Stimulated activated effector memory CD8-positive, alpha-beta T cell treated with anti-CD3 and anti-CD28 coated beads, Interleukin-12 subunit alpha, Interleukin-12 subunit beta, amount 100 ng/mL, for 72 hours (primary cell): ENCODE measurements at places on chromosomes 6 and 20.

DNA sequence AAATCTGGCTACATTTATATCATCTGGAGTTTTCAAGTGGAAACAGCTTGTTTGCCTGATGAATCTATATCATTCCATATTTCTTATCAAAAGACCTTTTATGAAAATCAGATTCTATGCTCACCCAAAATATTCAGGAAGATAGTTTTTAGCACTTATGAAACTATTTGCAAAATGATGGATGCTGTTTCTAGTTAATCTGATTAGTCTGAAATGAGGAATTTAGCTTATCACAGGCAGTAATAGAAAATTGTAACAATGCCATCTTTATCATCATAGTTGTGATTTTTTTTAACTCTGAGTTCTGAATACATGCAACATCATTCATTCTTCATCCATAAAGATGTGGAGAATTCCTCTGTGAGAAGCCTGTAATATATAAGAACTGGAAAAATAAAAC, 229.7 kb downstream of the PLCB1 start:
- DNase-seq = no peak

DNA sequence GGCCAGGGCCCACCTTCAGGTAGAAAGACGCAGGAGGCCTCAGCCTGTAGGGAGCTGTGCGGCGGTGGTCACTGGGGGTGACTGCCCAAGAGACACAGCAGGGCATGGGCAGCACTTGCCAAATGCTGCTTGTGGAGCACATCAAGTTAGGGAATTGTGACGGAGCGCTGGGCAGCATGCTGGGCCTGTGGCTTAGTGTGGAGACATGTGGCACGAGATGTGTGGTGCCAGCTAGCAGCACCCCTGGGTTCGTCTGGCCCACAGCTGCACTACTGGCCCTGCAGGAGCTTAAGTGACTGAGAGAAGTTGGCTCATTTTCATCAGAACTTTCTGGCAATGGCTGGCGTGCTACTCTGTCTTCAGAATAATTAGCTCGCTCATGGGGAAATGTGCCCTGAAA, 213.1 kb upstream of the SYNDIG1 start:
- DNase-seq = no peak

DNA sequence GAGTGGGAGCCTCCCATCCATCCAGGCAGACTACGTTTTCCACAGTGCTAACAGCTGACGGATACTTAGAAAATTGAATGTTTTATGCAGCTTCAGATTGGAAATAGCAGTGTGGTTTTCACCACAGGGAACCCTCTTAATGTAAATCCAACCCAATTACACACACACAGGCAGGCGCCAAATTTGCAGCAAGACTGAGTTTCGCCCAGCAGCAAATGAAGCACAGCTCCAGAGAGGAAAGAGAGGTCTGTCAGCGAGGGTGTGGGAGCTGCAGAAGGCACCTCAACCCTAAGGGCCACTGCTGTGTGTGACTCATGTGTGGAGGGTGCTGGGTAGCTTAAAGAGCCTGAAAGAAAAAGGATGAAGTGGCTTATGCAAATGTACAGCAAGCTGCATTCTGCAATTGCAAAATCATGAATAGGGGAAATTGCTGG, 365.7 kb downstream of the MAFB start:
- no peak for DNase-seq

GRCh38 chr6:34557228-34557627, 1.1 kb upstream of the SPDEF start:
- no peak for DNase-seq

- no peak for DNase-seq
Measured at GRCh38 chr6:1701668-1702353, 92.1 kb downstream of the FOXC1 start.

DNA sequence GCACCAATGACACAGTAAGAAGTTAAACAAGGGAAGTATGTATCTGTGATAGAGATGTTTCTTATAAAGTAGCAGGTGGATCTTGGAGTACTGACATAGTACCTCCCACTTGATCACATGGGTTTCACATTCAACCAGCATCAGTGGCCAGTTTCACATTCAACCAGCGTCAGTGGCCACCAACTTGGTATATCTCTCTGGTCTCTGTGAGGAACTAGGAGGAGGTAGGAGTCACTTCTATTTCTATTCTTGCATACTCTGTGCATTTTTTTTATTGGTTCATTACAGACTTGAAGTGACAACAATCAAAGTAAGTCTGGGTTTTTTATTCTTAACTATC, 200.3 kb upstream of the SIM1 start:
- no peak for DNase-seq

GRCh38 chr6:29665942-29666825, 9.3 kb downstream of the MOG start:
- DNase-seq = no peak

- peak; percentile 77 for DNase-seq
Measured at GRCh38 chr6:52881996-52882841, 27.3 kb downstream of the GSTA3 start.

DNA sequence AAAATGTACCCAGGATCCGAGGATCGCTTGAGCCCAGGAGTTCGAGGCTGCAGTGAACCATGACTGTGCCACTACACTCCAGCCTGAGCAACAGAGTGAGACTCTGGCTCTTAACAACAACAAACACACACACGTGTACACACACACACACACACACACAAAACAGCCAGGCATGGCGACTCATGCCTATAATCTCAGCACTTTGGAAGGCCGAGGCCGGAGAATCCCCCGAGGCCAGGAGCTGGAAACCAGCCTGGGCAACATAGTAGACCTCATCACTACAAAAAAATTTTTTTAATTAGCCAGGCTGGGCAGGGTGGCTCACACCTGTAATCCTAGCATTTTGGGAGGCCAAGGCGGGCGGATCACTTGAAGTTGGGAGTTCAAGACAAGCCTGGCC, 23.3 kb upstream of the ARFGEF2 start:
- no peak for DNase-seq

GRCh38 chr6:42315991-42316970, 98.6 kb upstream of the MRPS10 start:
- peak; percentile 22 for DNase-seq

DNA sequence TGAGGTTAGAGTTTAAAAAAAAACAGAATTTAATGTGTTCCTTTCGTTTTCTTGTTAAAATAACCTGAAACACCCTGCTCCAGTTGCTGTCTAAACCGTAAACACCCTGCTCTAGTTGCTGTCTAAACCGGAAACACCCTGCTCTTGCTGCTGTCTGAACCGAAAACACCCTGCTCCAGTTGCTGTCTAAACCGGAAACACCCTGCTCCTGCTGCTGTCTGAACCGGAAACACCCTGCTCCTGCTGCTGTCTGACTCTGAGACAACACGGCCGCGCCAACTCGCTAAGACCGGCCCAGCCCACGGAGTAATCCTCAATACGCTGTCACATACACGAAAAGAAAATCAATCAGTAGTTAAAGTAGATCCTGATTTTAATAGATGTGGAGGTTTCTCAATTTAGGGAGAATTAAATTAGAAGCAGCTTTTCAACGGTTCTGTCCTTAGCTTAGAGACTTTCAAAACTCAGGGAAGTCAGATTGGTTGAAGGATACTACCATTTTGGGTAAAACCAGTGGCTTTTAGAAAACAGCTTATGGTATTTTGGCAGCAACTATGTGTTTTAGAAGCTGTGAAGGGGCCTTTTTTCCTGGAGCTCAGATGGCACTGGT, 98.3 kb downstream of the RAMACL start:
- DNase-seq = peak; percentile 32

- no peak for DNase-seq
Measured at GRCh38 chr6:111750753-111751673, 122.2 kb downstream of the FYN start.

GRCh38 chr20:10352934-10353824, 80.8 kb downstream of the MKKS start:
- no peak for DNase-seq

- DNase-seq = no peak
Measured at GRCh38 chr6:62265906-62266525, 20.0 kb downstream of the KHDRBS2 start.

- no peak for DNase-seq
Measured at GRCh38 chr6:168364793-168365421, 45.3 kb upstream of the DACT2 start.

- no peak for DNase-seq
Measured at GRCh38 chr20:49781676-49782075, 31.0 kb upstream of the SLC9A8 start.

DNA sequence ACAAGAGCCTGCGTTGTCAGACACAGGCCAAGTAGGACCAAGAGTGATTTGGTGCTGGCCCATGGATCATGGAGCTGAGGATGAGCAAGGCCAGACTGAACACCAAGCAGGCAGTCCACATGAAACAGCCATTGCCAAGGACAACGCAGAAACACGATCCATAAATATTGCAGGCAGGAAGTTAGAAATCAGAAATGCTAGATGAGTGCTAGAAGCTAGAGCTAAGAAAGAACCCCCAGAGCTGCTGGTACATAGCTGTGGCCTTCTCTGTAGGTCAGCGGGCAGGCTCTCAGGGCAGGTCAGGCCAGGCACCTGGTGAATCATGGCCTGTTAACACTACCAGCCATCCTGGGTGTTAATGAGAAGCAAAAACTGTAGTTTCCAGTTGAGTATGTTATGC, 119.7 kb downstream of the ALDH8A1 start:
- DNase-seq = no peak

DNA sequence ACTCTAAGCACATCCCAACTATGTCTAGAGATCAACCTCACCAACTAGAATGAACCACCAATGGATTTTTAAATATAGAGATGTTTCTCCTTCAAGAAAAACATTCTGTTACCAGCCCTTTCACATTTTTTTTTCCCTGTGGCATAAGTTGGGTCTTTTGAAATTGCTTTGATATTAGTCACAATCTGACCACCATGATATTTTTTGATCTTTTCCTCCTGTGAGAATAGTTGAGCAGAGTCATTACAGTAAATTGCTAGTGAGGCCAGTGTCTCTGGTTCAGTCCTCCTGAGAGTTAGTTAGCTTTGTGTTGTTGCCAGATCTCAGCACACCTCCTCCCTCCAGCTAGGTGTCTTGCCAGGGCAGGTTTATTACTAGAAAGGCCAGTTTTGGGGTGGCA, 79.7 kb upstream of the MYLIP start:
- no peak for DNase-seq

DNA sequence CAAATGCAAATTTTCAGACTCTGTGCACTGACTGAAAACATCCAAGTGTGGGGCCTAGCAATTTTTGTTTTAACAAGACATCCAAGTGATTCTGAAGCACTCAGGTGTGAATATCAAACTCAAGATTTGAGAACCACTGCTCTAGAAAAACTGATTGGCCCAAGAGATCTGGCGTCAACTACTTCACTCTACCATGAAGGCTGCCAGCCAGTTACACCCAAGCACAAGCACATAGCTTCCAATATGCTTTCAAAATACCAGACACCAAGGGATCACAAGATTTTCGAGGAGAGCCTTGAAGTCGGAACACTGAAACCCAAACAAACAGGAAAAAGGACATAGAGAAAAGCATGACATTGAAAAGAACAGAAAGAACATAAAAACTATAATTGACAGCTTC, 140.2 kb downstream of the PTCHD4 start:
- DNase-seq = no peak

DNA sequence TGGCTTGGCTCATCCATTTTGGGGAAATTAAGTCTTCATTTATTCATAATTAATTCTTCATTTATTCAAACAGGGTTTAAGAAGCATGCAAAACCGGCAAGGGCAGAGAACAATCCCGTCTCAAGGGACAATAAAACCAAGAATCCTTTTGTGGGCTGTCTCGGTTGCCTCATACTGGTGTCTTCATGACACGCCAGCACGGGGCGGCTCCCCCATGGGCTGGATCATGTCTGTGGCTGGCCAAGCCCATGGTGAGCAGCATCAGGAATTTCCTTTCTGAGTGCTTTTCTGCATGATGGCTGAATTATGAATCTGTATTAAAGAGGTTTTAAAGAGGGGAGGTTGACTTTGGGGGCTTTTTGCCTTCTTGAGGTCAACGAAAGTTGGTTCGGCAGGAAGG, 38.3 kb upstream of the DUSP22 start:
- DNase-seq = no peak

DNA sequence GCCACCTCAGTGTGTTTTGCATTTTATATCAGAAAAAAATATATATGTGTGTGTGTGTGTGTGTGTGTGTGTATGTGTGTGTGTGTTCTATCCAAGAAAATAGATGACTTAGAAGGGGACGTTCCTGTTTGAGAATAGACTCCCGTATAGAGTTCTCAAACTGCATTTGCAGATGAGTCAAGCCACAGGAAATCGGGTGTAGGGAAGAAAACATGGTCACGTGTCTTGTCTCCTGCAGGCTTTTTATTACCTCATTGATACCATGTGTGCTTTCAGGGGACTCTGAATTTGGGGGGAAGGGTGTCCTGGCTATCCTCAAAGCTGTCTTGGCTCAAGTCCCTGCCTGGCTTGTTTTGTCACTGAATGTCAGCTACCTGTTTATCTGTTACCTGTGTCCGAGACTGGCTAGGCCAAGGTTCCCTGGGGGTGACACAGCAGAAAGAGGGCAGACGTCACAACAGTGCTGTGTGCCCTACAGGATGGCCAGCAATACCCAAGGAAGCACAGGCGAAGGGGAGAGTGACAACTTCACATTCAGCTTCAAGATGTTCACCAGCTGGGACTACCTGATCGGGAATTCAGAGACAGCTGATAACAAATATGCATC, 55.7 kb upstream of the NOP56 start:
- peak; percentile 23 for DNase-seq

DNA sequence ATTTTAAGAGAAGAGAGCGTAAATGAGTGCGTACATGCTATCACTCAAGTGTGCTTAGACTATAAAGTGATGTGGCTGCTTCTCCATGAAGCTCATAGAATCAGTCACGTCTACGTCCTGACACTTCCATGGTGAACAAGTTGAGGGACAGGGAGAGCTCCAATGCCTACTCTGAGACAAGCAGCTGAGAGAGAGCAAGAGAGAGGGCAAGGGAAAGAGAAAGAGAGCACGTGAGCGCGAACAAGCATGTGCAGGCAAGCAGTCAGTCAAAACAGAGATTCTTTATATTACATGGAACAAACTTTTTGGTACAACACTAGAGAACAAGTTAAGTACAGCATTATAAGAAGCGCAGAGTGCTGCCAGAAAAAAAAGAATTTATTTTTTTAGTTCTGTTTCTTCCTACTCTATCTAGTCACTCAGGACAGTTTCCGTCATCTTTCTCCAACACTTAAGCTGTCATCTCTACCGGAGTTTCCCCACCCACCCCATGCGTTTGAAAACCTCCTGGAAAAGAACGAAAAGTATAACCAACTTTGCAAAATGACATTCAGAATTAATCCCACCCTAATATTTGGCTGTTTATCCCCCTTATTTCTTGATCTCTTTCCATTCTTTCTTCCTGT, 61.8 kb downstream of the EPB41L2 start:
- DNase-seq = no peak
